Endodermal cell (in vitro differentiated cells): ENCODE measurements at places on chromosomes 6 and 20. TPM values are rescaled to one million over a fixed set of nuclear protein-coding genes. Genes with fewer than 3 reads are reported as not detected.
A peak's percentile ranks its signal among the peaks of the same experiment; 100 is the strongest.

Gene SYCP2L
- total RNA-seq = 4.2 and 4.5 TPM in 2 replicates

- H3K27ac ChIP-seq = no peak overlapping the region
- no peaks in the 10 kb centered on the region for H3K4me1 ChIP-seq
- H3K36me3 ChIP-seq = peaks cover 12% of the 10 kb centered on the region
- H3K4me3 ChIP-seq = peak overlapping the region; percentile 93
Observed at GRCh38 chr6:70415247-70415646, 1.9 kb downstream of the FAM135A start.

DNA sequence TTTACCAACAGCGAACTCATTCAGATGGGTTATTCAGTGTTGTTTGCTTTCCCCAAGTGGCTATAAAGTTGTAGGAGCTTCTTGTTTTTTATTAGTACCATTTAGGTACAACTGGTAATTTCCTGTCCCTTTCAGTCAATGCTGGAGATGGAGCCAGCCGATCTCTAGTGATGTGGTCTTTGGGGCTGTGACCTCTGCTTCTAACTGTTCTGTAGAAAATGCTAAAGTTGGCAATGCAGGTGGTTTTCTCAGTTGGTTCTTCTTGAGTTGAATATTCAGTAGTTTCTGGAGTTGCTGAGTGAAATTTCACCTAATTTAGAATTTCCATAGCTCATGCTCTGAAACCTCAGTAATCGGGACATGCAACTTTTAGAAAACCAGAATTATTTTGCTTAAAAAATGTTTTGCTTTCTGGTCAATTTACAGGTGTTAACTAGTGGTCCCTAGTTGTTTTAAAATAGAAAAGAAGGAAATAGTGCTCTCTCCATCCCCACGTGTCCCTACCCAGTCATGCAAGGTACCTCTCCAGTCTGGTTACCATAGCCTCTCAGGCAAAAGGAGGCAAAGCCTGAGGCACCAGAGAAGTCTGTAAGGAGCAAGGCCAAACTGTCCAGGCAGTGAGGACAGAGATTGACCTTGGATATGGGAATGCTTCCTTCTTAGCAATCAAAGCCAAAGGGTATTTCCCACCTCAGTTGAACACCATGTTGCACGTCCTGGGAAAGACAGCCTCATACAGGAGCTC is 27.3 kb upstream of the GABRR1 start:
- H3K27ac ChIP-seq = no peak overlapping the region
- no peaks in the 10 kb centered on the region for H3K27me3 ChIP-seq
- no peak overlapping the region for H3K4me3 ChIP-seq
- DNase-seq = no peak
- H3K36me3 ChIP-seq = no peaks in the 10 kb centered on the region
- no peaks in the 10 kb centered on the region for H3K4me1 ChIP-seq

- H3K4me3 ChIP-seq = peak overlapping the region; percentile 97
- DNase-seq = peak; percentile 85
- H3K27ac ChIP-seq = peak overlapping the region; percentile 47
- peaks cover 9% of the 10 kb centered on the region for H3K27me3 ChIP-seq
- H3K36me3 ChIP-seq = peaks cover 10% of the 10 kb centered on the region
- H3K4me1 ChIP-seq = no peaks in the 10 kb centered on the region
Observed at GRCh38 chr6:117483004-117483644, 650 bp downstream of the DCBLD1 start.

GRCh38 chr6:109255946-109256640 is 126.2 kb downstream of the CD164 start:
- no peak overlapping the region for H3K4me3 ChIP-seq
- no peaks in the 10 kb centered on the region for H3K27me3 ChIP-seq
- DNase-seq = no peak

Gene STXBP5
- 17.1 and 19.2 TPM in 2 replicates for total RNA-seq

- H3K4me3 ChIP-seq = no peak overlapping the region
- H3K27ac ChIP-seq = no peak overlapping the region
- H3K36me3 ChIP-seq = no peaks in the 10 kb centered on the region
- peaks cover 7% of the 10 kb centered on the region for H3K4me1 ChIP-seq
- DNase-seq = no peak
Observed at GRCh38 chr6:39884696-39885095, 49.6 kb downstream of the MOCS1 start.

DNA sequence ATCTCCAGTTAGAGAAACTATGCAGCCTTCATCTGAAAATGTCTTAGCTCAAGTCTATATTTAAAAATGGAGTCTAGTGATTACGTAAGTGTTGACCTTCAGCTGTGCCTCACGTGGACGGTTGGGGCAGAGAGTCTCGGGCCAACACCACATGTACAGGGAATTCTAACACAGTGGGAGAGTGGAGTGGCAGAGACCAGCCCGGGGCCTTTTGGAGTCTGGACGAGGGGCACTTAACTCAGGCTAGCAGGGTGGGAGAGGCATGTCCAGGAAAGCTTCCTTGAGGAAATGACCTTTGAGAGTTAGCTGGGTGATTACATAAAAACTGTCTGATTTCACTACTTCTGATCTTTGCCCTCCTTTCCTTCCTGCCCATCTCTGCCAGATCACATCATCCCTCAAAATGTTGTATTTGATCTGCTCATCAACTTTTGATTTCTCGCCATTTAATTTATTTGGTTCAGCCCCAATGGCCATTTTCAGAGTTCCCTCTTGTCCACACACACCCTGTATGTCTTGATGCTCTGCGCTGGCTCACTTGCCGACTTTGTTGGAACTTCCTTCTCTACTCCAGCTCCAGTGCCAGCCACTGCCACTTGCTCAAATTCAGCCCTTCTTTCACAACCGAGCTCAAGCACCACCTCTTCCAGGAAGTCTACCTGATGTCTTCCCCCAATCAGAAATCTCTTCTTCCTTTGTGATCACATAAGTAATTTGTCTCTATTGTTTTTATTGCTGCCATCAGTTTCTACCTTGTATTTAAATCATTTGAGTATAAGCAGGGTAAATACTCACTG is 2.6 kb downstream of the ARMC2 start:
- peaks cover 3% of the 10 kb centered on the region for H3K27me3 ChIP-seq
- peaks cover 9% of the 10 kb centered on the region for H3K36me3 ChIP-seq

- H3K36me3 ChIP-seq = no peaks in the 10 kb centered on the region
- no peaks in the 10 kb centered on the region for H3K4me1 ChIP-seq
- H3K27ac ChIP-seq = no peak overlapping the region
- no peak for DNase-seq
- H3K27me3 ChIP-seq = no peaks in the 10 kb centered on the region
Observed at GRCh38 chr6:41821266-41821665, 33.8 kb downstream of the TOMM6 start.

Gene TINAG
- total RNA-seq = not detected in 3 replicates

Gene ADAM33
- total RNA-seq = 3.0 to 3.9 TPM (median 3.6 TPM) in 3 replicates

Gene LY86
- not detected in 3 replicates for total RNA-seq

GRCh38 chr6:139863346-139863745 is 488.9 kb upstream of the CITED2 start:
- DNase-seq = no peak
- H3K27me3 ChIP-seq = no peaks in the 10 kb centered on the region
- H3K4me3 ChIP-seq = no peak overlapping the region
- H3K36me3 ChIP-seq = no peaks in the 10 kb centered on the region
- H3K27ac ChIP-seq = no peak overlapping the region
- H3K4me1 ChIP-seq = no peaks in the 10 kb centered on the region

DNA sequence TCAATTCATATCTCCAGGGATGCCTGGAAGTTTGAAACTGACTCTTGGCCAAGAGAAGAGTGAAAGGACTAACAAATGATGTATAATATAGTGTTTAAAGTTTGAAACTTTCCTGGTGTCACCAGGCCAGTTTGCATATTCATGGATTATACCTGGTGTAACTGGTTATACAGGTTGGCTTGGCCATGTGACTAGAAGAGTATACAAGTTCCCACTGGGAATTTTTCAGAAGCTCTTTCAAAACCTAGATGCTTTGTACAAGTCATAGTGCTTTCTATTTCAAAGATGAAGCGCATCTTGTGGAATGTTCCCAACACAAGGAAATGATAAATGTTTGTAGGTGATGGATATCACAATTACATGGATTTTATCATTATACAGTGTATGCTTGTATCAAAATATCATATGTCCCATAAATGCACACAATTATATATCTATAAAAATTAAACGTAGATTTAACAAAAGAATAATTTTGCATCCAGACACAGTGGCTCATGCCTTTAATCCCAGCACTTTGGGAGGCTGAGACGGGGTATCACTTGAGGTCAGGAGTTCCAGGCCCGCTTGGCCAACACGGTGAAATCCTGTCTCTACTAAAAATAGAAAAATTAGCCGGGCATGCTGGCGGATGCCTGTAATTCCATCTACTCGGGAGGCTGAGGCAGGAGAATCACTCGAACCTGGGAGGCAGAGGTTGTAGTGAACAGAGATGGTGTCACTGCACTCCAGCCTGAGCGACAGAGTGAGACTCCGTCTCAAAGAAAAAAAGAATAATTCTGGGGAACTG is 1420.2 kb downstream of the GRIK2 start:
- no peak for DNase-seq
- no peaks in the 10 kb centered on the region for H3K36me3 ChIP-seq
- no peaks in the 10 kb centered on the region for H3K27me3 ChIP-seq
- H3K4me3 ChIP-seq = no peak overlapping the region
- H3K27ac ChIP-seq = no peak overlapping the region

Gene OTOR
- total RNA-seq = not detected in 3 replicates

Gene OXT
- not detected in 3 replicates for total RNA-seq

GRCh38 chr20:1816384-1817381 is 78.5 kb upstream of the SIRPA start:
- peak; percentile 36 for DNase-seq
- H3K4me1 ChIP-seq = no peaks in the 10 kb centered on the region
- no peak overlapping the region for H3K27ac ChIP-seq
- H3K4me3 ChIP-seq = no peak overlapping the region
- no peaks in the 10 kb centered on the region for H3K36me3 ChIP-seq

DNA sequence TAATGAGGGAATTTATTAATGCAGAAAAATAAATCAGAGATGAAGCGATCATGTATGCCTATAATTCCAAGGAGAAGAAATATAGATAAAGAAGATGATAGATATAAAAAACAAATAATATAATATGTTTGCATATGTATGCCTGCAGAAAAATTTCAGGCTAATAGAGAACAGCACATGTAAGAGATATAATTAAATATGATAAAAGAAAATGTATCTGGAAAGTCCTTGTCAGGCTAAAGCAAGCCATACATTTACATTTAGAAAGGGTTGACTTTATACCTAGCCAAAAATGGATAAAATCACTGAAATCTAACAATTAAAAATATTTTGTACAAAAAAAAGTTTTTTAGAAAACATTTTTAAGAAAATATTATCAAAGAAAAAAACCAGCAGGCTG is 454.1 kb downstream of the C6orf118 start:
- H3K36me3 ChIP-seq = no peaks in the 10 kb centered on the region
- H3K27me3 ChIP-seq = no peaks in the 10 kb centered on the region
- DNase-seq = no peak
- no peaks in the 10 kb centered on the region for H3K4me1 ChIP-seq
- no peak overlapping the region for H3K4me3 ChIP-seq

DNA sequence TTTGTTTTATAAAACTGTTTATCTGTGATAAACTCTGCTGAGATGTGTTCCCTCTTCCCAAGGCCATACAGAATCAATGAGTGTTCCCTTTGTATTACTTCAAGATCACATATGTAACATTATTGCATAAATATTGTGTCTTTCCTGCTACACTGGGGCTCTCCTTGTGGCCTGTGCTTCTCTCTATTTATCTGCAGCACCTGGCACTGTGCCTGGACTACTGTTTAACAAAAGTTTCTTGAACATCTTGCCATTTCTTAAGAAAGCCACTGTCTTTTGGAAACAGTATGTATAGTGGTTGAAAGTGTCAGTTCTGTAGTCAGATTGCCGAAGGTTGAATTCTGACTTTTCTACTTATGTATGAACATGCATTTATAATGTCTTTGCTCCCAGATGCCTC is 169.0 kb upstream of the SCGN start:
- peaks cover 5% of the 10 kb centered on the region for H3K4me1 ChIP-seq
- no peak overlapping the region for H3K4me3 ChIP-seq
- H3K27me3 ChIP-seq = no peaks in the 10 kb centered on the region

Gene CYP21A2
- 0.63 TPM in 1 of 2 replicates, not detected in the other for total RNA-seq

Gene GCNT2
- total RNA-seq = 23.3 to 59.0 TPM (median 23.4 TPM) in 3 replicates

GRCh38 chr20:11978496-11978895 is 60.8 kb downstream of the BTBD3 start:
- no peak overlapping the region for H3K4me3 ChIP-seq
- H3K27me3 ChIP-seq = no peaks in the 10 kb centered on the region
- H3K36me3 ChIP-seq = no peaks in the 10 kb centered on the region
- no peak for DNase-seq
- no peaks in the 10 kb centered on the region for H3K4me1 ChIP-seq

Gene SDC4
- 118 to 286 TPM (median 119 TPM) in 3 replicates for total RNA-seq

DNA sequence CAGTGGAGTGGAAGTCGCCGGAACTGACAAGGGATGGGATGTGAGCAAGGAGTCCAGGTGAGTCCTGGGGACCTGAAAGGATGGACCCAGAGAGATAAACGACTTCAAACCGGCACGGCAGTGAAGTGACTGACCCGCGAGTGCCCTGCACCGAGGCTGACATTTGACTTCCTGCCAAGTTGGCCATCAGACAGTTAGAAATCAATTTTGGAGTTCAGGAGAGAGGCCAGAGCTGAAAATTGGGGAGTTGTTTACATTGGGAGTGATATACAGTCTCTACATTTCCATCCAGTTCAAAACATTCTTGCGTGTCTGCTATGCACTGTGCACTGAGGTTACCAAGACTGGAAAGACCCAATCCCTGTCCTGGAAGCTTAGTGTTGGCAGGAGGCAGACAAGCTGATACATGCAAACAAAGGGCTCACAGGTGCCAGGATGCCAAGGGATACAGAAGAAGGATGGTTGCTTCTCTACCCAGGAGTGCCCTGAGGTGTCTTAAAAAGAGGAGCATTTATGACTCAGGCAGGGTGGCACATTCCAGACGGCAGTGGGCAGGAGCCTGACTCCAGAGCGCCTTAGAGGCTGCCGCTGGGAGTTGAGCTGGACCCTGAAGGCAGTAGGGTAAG is 186.6 kb downstream of the MTHFD1L start:
- H3K4me3 ChIP-seq = no peak overlapping the region
- DNase-seq = no peak
- no peaks in the 10 kb centered on the region for H3K4me1 ChIP-seq
- H3K27me3 ChIP-seq = no peaks in the 10 kb centered on the region
